Fibroblast of the aortic adventitia (primary cell): ENCODE measurements at places on chromosomes 16 and 17. TPM values are rescaled to one million over a fixed set of nuclear protein-coding genes. Genes with fewer than 3 reads are reported as not detected.

Gene DUS1L
- 33.8 and 62.3 TPM in 2 replicates for total RNA-seq

Gene TRIM37
- 42.0 and 45.5 TPM in 2 replicates for total RNA-seq

Gene MRPL45
- total RNA-seq: 34.1 and 42.2 TPM in 2 replicates

GRCh38 chr17:64202683-64203344, 60.2 kb downstream of the TEX2 start:
- DNase-seq: peak; percentile 62

- DNase-seq: no peak
These were observed 9.3 kb downstream of the KCTD5 start for GRCh38 chr16:2691491-2692248.

- no peak for DNase-seq
These were observed 375 bp downstream of the SLC25A11 start for GRCh38 chr17:4939546-4939795.

DNA sequence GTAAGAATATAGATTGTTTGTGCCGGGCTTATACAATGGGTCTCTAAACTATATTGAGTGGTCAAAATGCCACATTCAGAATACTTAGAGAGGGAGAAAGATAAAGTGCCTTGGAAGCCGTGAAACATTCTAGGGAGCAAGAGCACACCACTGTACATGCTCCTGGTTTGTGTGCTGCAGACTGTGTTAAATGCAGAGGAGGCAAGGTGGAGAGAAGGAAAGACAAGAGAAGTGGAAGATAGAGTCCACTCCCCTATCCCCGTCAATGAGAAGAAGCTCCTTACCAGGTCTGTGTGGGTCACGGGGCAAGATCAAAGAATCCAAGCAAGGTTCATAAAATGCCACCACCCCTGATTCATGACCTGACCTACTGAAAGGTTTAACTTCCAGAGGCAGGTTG, 267.1 kb upstream of the TBX2 start:
- DNase-seq: no peak

DNA sequence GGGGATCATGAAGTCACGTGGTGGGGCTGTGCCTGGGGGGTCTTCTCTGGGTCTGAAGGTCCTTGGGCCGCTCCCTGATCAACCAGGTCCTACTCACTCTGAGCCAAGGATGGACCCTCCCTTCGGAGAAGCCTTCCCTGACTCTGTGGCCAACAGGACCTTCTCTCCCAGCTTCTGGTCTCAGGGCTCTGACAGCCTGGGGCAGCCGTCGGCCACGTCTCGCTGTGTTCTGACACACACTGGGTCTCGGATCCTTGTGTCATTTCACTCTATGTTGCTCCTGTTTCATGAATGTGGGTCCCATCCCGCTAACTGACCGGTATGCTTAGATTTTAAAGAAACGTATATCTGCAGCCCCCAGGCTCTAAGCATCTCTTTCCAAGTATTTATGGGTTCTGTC, 256.1 kb downstream of the ENGASE start:
- no peak for DNase-seq

- DNase-seq: no peak
These were observed 589.3 kb downstream of the MAF start for GRCh38 chr16:79011282-79011681.

DNA sequence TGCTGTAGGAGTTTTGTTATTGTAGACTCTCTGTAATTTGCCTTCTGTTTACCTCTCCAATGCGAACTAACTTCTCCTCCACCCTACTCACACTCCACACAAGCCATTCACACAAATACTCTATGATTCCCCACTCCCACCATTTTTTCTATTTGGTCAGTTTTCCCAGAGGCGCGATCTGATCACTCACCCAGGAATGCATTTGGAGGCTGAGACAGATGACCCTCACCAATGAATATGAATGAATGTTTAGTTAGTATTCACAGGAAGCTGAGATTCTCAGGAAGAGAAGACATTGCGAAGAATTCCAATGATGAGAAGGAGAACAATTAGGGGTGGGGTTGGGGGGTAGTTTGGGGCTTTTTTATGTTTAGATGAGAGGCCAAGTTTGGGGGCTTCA, 10.5 kb upstream of the ANKFN1 start:
- no peak for DNase-seq

DNA sequence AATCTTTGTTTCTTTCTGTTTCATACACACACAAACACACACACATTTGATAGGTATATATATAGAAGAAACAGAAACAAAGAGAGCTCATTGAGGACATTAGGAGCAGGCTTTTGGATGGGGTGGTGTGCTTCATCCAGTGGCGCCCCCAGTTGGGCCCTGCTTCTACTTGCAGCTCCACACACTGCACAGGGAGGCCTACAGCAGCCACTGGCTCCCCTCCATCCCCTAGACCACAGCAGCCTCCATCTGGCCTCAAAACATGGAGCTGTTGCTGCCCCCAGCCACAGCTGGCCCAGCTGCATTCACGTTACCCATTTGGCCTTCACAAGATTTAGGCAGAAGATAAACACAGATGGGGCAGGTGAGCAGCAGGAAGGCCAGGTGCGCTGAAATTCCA, 33.1 kb upstream of the NF1 start:
- DNase-seq: no peak
